ENCODE measurements at places on chromosomes 2 and 18.
A peak's percentile ranks its signal among the peaks of the same experiment; 100 is the strongest.

GRCh38 chr2:31217465-31218200 is at the start of gene CAPN14:
Gene CAPN14, minus strand, starts transcription at chr2:31217515. Its CDS starts 12,068 bp downstream, at chr2:31205447.
- no peak for DNase-seq

- no peak for DNase-seq
Measured at GRCh38 chr18:26901020-26901419, 35.5 kb upstream of the AQP4 start.

GRCh38 chr2:60634438-60634837 is 81.0 kb upstream of the BCL11A start:
- no peak for DNase-seq

GRCh38 chr2:202377207-202377761 is 1.2 kb downstream of the BMPR2 start:
- DNase-seq = no peak

- DNase-seq = no peak
Measured at GRCh38 chr18:75364512-75365253, 62.8 kb downstream of the SMIM21 start.

DNA sequence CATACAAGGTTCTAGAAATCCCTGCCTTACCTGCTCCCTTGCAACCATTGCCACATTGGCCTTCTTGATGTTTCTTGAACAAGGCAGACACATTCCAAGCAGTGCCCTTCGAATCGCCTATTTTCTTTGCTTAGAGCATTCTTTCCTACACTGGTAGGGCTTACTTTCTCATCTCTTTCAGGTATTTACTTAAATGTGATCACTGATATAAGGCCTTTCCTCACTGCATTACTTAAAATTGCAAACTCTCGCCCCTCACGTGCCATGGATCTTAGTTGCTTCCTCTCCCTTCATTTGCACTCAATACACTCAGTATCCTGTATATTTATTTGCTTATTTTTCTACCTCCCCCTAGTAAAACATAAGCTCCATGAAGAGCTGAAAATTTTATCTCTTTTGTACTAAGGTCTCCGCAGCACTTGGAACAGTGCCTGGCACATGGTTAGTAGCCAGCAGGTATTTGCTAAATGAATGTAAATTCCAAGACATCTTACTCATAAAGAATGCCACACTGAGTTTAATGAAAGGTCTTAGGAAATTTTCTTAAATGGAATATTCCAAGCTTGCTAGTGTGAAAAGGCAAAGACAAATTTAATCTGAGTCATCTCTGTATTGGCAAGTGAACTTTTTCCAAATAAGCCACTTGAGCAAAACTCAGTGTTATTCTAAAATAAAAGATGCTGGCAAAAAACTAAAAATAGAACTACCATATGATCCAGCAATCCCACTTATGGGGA is 42.4 kb upstream of the FIGN start:
- peak; percentile 96 for DNase-seq

DNA sequence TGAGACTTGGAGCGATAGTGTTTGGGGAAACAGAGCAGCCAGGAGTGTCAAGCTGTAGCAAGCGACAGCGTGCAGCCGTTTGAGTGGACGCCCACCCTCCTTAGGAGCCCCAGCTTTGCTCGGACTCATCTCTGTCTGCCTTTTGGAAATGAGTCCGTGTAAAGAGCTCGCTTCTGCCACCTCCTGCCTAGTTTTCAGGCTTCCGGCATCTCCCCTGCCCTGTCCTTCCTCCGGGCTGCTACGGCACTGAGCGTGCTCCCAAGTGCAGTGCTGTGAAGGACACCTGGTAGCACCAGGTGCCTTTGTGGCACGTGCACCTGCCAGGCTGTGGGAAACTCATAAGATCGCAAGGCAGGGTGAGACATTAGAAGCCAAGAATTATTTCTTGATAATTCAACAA is 117.1 kb downstream of the RNF144A start:
- DNase-seq = peak; percentile 24

GRCh38 chr18:10050956-10051355 is 137.1 kb downstream of the VAPA start:
- no peak for DNase-seq

- DNase-seq = no peak
Measured at GRCh38 chr2:240308111-240308651, 127.3 kb upstream of the GPC1 start.

DNA sequence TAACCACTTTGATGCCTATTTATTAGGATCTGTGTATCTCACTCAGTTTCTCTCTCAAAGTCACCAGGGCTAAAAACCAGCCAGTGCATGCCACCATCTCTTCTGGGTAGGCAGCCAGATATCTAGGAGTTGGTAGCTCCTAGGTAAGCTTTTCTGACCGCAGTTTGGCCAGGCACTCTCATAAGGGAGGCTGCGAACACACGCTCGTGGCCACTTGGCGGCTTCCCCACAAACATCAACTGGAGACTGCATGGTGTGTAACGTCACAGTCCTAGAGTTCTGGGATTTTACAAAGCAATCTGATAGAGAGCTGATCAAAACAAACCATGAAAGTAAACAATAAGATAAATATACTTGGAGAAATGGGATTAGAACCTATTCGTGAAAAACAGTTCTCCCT is 424.3 kb upstream of the ACVR2A start:
- DNase-seq = no peak

GRCh38 chr2:122999258-122999657 is 1025.8 kb upstream of the CNTNAP5 start:
- no peak for DNase-seq

GRCh38 chr2:12702168-12703121 is 14.3 kb upstream of the TRIB2 start:
- DNase-seq = peak; percentile 90

DNA sequence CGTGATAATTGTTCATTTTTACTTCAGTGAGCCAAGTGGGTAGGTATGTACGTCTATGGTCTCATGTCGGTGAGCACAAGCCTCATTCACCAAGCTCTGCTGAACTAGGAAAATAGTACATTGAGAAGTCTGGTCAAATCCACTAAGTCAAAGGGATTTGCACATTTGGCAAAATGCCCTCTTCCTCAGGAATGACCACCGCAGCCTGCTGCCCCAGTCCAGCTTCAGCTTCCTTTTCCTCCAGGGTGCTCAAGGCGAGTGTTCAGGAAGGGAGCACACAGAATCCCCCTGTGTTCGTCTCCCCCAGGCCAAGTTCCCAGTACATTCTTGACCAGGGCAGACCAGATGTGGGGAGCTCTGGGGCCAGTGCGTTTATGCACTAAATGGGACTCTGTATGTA is 23.0 kb downstream of the TCF7L1 start:
- peak; percentile 48 for DNase-seq

- peak; percentile 43 for DNase-seq
Measured at GRCh38 chr2:48719480-48720177, 35.9 kb downstream of the LHCGR start.

DNA sequence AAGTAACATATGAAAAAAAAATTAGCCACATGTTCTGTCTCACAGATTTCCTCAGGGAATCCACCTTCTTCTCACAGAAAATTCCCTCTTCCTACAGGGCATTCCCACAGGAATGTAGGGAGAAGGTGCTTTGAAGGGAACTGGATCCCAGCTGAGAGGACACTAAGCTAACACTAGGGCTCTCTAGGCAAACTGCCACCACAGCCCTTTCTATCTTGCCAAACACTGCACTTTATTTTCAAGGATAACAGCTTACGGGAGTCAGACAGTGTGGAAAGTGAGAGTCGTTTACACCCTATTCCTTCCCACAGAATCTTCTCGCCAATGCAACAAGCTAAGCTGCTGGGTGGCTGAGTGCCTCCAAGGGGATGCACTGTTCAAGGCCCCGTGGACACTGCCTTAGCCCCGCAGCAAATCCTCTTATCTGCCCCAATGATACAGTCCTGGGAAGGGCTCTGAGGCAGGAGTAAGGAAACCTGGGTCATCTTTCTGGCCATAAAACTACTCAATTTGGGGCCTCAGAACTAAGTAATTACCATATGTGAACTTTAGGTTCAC is 76.9 kb downstream of the CCDC93 start:
- no peak for DNase-seq

DNA sequence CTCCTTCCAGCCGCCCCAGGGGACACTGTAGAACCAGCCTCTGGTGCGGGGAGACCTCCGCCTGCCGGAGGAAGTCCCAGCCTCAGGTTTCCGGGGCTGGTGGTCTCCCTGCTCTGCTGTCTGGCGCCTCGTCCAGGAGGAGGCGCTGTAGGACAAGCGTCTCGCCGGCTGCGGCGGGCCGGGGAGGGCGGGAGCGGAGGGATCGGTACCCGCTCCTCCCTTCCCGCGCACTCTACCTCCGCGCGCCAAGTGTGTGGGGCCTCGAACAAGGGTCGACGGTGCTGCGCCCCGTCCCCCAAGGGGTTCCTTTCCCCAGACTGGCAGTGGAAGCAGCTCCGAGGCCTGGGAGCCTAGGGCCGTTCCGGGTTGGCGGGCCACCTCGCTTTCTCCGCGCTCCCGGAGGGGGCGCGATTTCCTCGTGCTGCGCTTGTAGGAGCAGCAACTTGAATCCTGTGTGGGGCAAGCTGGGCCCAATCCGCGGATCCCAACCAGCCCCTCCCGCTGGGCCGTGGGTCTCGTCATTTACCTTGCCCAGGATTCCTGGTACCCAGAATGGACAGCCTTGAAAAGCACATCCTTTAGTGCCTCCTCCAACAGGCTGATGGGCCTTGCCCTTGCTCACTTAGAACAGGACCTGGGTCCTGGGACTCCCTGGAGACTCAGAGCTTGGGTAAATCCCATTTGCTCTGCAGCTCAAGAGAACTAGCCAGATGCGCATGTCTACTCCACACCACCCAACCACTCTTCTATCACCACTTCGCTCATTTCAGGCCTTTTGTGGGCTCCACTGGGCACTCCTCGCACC is 10.6 kb upstream of the HOXD4 start:
- DNase-seq = peak; percentile 87

- peak; percentile 49 for DNase-seq
Measured at GRCh38 chr2:218962859-218963492, 3.5 kb downstream of the CDK5R2 start.

- DNase-seq = no peak
Measured at GRCh38 chr18:7926526-7926925, 359.4 kb downstream of the PTPRM start.

DNA sequence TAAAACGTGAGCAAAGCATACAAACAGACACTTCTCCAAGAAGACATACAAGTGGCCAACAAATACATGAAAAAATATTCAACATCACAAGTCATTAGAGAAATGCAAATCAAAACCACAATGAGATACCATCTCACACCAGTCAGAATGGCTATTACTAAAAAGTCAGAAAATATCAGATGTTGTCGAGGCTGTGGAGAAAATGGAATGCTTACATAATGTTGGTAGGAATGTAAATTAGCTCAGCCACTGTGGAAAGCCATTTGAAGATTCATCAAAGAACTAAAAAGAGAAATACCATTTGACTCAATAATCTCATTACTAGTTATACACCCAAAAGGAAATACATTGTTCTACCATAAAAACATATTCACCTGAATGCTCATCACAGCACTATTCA is 825.7 kb downstream of the SUCLG1 start:
- DNase-seq = peak; percentile 88

DNA sequence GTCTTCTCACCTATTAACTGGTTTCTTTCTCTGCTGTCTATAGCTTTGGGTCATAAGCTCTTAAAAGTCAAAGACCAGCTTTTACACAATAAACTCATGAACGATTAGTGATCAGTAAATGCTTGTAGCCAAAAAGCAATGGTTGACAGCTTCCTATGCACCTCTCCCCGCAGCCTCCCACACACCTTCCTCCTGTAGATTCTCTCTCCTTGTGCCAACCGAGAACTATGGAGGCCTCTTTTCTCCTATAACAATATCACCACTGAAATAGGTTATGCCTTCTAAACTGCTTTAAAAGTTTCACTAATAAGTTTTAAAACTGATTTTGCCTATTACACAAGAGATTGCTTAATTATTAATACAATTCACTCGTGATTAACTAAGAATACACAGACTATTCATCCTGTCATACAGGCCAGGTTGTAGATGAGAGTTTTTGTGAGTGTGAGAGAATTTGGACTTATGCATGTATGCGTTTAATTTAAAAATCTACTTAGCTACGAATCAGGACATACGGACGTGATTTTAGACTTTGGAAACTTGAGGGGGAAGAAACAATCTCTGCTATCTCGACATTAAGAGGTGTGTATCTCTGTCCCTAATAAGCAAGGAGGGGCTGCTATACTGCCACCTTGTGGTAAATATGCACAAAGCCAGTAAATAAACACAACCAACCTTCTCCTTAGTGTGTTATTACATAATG is 229.1 kb upstream of the RBBP8 start:
- peak; percentile 65 for DNase-seq

DNA sequence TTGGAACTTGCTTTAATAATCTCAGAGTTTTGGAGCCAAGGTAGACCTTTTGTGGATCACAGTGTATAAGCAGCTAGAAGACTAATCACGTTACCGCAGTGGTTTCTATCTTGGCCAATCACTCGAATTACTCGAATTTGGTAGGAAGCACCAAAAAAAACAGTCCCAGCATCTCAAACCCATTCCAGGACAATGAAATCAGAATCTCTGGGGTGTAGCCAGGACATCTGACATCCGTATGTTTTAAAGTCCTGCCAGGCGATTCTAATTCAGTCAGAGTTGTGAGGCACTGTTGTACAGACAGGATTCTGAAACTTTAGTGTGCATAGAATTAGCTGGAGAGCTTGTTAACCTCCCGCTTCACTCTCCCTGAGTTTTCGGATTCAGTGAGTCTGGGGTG is 30.8 kb downstream of the GRHL1 start:
- DNase-seq = peak; percentile 90

DNA sequence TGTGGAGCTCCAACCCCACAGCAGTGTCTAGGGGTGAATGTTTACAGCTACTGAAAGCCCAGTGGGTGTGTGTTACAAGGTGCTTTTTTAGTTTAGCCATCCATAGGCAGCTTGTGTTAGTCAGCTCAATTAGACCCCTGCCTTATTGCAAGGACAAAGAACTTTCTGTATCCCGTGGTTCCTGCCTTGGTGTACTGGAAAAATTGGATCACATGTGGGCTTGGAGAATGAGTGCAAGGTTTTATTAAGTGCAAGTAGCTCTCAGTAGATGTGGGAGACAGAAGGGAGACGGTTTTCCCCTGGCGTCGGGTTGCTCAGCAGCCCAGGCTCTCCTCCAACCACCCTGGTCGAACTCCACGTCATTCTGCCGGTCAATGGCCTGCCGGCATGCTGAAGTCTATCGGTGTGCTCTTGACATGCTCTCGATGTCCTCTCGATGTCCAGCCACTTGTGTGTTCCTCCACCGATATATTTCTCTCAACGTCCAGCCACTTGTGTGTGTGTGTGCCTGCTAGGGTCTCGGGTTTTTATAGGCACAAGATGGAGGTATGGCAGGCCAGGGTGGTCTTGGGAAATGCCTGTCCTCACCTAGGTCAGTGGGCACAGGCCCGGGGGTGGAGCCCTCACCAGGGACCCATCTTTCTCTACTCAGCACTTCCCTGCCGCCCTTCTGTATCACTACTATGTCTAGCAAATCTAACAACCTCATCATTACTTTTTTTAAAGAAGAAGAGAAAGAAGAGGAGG is 13.8 kb downstream of the FANCL start:
- no peak for DNase-seq
